A549 treated with Hydrocortisone at 1 μM for 4 hours (cell line): ENCODE measurements at places on chromosomes 3 and 15. TPM values are rescaled to one million over a fixed set of nuclear protein-coding genes. Genes with fewer than 3 reads are reported as not detected.

Gene THAP10
- 3.9 to 5.4 TPM (median 4.7 TPM) in 5 replicates for total RNA-seq

Gene FEZF2
- not detected in 5 replicates for total RNA-seq

Gene CCR1
- not detected in 5 replicates for total RNA-seq

Gene JMJD7
- 3.2 to 4.6 TPM (median 3.4 TPM) in 5 replicates for total RNA-seq

Gene GNB4
- total RNA-seq = 11.0 to 18.4 TPM (median 16.6 TPM) in 5 replicates

Gene ADAMTSL3
- 0.22 to 0.70 TPM (median 0.32 TPM) in 5 replicates for total RNA-seq

Gene CAPN7
- total RNA-seq = 21.4 to 28.9 TPM (median 26.1 TPM) in 5 replicates

Gene RPL39L
- total RNA-seq = 47.6 to 51.5 TPM (median 49.3 TPM) in 5 replicates

Gene PP2D1
- total RNA-seq = not detected in 5 replicates

Gene PGBD4
- total RNA-seq = 1.2 to 1.9 TPM (median 1.5 TPM) in 5 replicates

Gene KCNMB2
- total RNA-seq = not detected in 5 replicates

Gene ITIH1
- total RNA-seq = not detected in 5 replicates

Gene ARPP19
- total RNA-seq = 83.6 to 116 TPM (median 111 TPM) in 5 replicates

Gene SPINK8
- total RNA-seq = not detected in 5 replicates

Gene SNTN
- total RNA-seq = not detected in 5 replicates

Gene PPM1L
- 0.37 to 0.91 TPM (median 0.56 TPM) in 5 replicates for total RNA-seq

Gene VIPR1
- 1.4 to 1.7 TPM (median 1.4 TPM) in 5 replicates for total RNA-seq

Gene CHRNA7
- total RNA-seq = 3.4 to 5.2 TPM (median 3.8 TPM) in 5 replicates

Gene ZWILCH
- total RNA-seq = 32.2 to 39.2 TPM (median 35.5 TPM) in 5 replicates

Gene MYO5C
- total RNA-seq = 5.5 to 7.5 TPM (median 6.4 TPM) in 5 replicates

Gene UTS2B
- total RNA-seq = 0.13 to 0.20 TPM in 2 of 5 replicates, not detected in the others

Gene GOLGA6C
- total RNA-seq = not detected in 5 replicates

Gene GCNT3
- total RNA-seq = 121 to 140 TPM (median 128 TPM) in 5 replicates

Gene MAGEL2
- total RNA-seq = not detected in 5 replicates

Gene TNFSF10
- 0.06 to 0.12 TPM (median 0.08 TPM) in 3 of 5 replicates, not detected in the others for total RNA-seq

Gene MAPKAPK3
- total RNA-seq = 26.5 to 28.1 TPM (median 26.9 TPM) in 5 replicates

Gene KCNAB1
- not detected in 5 replicates for total RNA-seq

Gene A4GNT
- not detected in 5 replicates for total RNA-seq

Gene CCRL2
- 0.07 to 0.10 TPM (median 0.09 TPM) in 3 of 5 replicates, not detected in the others for total RNA-seq

Gene GASK1A
- total RNA-seq = not detected in 5 replicates

Gene ROPN1B
- not detected in 5 replicates for total RNA-seq

Gene TRPM1
- total RNA-seq = not detected in 5 replicates

Gene ZNF662
- not detected in 5 replicates for total RNA-seq

Gene DYNLT2B
- total RNA-seq = 20.7 to 26.7 TPM (median 24.0 TPM) in 5 replicates
